ENCODE measurements at places on chromosomes 3 and 15.

GRCh38 chr3:47394140-47394870 lies 13.5 kb downstream of the PTPN23 start:
- no peak for DNase-seq

DNA sequence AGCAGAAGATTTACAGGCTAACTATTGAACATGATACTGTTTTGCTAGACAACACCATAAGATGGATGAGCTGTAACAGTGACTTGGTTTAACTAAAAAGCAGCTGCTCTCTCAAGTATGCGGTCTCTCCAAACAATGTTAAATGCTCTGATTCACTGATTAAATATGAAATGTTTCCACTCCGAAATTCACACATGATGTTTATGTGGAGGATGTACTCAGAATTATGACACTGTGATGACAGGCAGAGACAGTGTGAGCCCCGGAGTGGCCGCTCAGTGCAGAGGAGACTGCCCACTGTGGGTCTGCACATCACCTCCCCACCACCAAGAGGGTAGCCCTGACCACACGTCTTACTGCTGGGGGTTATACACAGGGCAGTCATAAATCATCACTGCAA lies 83.9 kb upstream of the MEX3B start:
- DNase-seq: peak; percentile 78

GRCh38 chr3:197495059-197495455 lies 60.7 kb downstream of the BDH1 start:
- no peak for DNase-seq

DNA sequence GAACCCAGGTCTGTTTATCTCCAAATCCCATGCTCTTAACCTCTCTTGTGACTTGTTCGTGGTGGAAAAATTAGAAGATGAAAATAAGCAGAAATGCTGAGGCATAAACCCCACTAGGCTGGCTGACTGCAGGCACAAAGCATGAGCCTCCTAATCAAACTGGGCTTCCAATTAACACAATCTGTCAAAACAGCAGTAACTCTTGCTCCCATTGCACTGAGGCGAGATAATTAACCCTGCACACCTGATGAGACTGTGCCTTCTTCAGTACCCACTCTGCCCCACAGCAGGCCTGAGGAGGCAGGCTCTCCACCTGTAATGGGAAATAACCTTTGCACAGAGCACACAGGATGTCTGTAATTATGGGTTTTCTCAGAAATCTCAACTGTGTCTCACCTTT lies 284.4 kb upstream of the WNT5A start:
- DNase-seq: no peak

Measured in SHP77 treated with DMSO at 0.1 percent for 48 hours (cell line).